ENCODE measurements at places on chromosomes 3 and 15.

DNA sequence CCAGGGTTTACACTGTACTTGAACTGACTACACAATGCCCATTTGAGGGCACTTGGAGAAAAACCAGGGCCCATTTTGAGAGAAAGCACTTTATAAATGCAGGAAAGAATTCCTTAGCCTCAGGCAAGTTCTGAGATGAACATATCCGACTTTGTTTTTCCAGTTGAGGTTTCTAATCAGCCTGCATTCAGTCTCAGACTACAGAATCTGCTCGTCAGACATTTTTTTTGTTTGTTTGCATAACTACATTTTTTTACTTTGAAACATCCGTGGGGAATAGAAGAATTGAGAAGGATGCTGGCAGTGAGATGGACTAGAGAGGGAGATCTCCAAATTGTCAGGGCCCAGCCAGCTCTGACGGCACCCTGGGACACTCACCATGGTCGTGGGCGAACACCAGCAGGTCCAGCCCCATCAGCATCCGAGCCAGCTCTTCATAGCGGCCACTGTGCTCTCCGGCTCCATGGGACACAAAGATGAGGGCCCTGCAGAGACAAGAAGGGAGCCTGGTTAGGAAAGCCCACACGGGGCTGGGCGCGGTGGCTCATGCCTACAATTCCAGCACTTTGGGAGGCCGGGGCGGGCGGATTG, 40.8 kb downstream of the MGLL start:
- no peak for DNase-seq

DNA sequence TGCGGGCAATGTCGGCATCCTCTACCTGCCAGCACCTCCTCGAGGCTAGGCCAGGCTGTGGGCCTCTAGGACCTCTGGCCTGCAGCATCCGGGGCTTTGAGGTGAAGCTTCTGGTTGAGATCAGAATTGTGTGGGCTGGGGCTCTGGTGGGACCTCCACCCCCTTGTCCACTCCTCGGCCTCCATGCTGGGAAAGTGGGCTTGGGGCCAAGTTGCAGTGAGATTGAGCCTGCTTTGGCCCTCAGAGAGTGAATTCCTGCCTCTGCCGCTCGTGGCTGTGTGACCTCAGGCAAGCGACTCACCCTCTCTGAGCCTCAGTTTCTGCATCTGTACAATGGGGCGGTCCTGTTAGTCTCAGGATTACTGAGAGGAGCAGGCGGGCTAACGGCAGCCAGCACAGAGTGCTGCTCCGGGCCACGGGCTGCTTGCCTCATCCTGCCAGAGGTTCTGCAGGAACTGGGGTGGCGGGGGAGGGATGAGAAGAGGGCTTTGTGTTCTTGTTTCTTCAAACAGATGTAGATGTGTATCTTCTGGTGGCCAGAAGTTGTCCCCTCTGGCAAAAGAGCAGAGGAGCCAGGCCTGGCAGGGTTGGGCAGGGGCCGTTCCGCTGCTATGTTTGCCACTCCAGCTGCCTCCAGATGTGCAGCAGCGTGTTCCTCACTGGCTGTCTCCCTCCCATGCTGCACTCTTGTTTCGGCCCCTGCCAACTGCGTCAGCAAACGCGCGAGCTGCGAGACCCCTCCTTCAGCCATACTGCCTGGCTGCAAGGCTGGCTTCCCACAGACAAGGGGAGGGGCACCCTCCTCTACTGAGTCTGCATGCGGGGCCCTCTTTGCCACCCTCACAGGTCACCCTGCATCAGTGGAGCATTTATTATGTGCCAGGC, 33.7 kb downstream of the FBLN2 start:
- DNase-seq, result no peak

DNA sequence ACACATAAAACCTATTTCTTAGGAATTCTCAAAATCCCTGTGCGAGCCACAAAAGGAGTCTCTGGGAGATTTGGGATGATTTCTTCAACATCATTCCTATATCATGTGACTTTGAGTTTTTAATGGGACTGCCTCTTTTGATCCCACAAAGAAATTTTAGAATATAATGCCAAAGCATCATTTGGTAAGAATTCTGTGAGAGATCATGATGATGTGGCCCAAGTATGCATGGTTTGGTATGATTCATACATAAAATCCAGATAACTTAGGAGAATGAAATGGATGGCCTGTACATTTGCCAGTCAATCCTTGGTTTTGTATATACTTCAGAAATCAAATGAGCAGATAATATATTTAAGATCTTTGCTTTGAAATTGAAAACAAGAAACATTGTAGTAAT, 61.3 kb downstream of the UBE2E2 start:
- no peak for DNase-seq

DNA sequence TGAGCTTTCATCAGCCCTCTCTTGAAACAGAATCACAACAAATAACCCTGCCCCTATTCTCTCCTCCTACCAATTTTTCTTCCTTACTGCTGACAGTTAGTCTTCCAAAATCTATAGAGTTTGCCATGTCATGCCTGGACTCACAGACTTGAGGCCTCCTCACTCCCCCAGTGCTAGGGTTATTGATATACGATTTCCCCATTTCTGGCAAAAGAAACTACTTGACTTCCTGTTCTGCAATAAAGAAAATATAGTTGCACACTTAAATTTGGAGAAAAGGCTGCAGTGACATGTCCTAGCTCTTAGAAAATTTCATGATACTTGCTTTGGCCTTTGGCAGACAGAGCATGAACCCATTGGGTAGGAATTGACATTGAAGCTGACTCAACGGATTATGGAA, 75.9 kb downstream of the CYP19A1 start:
- DNase-seq, result no peak

GRCh38 chr3:69871868-69872267, 127.7 kb upstream of the SAMMSON start:
- DNase-seq, result no peak

GRCh38 chr3:111621535-111621934, 26.4 kb upstream of the ZBED2 start:
- no peak for DNase-seq

DNA sequence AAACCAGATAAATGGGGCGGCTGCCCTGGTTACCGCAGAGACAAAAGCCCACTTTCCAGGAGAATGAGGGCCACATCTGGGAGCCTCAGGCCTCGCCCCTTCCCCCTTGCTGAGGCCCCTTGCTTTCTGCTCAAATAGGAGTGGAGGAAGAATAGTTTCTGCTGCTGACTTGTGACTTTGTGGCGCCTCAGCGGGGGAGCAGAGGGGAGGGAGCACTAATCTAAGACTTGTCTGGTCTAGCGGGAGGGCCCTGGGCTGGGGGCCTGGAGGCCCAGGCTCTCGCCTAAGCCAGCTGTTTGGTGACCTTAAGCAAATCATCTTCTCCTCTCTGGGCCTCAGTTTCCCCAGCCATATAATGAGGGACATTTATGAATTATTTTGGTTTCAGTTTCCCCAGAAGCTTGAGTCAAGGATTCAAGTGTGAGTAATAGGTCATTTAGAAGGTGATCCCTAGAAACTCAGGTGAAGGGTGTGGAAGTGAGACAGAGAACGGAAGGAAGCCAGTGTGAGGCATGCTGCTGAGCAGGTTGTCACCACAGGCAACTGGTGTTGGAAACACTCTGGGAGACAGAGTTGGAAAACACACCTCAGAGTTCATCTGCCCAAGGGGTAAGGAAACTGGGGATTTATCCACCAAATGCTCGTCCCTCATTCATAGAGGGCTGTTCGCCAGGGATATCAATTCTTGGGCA, 25.9 kb upstream of the SMAD3 start:
- no peak for DNase-seq

DNA sequence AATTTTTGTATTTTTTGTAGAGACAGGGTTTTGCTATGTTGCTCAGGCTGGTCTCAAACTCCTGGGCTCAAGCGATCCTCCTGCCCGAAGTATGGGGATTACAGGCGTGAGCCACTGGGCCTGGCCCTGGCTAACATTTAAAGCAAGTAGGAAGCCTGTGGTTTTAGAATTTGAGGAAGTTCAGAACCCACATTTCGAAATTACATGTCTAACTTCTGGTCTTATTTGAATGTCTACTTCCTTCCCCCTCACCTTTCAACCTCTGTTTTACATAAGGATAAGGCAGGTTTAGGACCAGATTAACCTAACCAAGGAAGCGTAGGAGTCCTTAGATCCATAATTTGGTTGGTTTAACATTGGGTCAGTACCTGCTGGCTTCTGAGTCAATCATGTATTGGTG, 120.5 kb upstream of the PROK2 start:
- DNase-seq, result no peak

- DNase-seq, result no peak
These were observed 135.1 kb downstream of the LRRC28 start for GRCh38 chr15:99386391-99386790.

- DNase-seq, result no peak
These were observed 102.9 kb downstream of the CACNA1D start for GRCh38 chr3:53597136-53597915.

GRCh38 chr15:31262143-31262530, 64.5 kb upstream of the KLF13 start:
- DNase-seq, result no peak

DNA sequence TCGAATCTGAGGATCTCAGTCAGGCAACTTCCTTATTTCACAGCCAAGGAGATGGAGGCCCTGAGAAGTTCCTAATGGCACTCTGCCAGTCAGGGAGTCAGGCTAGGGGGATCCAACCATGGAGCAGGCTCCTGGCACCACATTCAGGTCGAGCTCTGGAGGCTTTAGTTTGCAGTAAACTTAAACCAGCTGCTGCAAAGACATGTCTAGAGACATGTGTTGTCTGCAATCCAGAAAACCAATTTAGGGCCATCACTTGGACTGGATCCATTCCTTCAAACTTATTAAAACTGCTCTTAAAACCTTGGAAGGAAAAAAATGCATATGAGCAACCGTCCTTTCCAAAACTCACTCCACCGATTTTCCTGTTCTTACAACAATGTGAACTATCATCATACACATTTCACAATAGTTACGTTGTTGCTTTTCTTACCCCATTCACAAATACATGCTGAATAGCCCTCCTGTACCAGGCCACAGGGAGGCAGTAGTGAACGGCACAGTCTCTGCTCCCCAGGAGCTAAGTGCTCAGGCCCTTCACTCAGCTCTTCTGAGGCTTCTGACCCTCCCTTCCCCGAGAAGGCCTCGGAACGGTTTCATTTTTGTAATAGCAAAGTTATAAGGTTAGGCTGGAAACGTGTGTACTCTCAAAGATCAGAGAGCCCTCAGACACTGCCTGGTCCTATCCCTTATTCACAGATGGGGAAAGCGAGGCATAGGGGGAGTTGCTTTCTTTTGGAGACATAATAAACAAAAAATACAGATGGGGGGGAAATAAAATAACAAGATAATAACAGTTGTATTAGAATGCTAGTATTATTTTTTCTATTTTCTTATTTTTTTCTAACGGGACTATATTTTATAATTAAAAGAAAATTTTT, 20.1 kb downstream of the RFT1 start:
- no peak for DNase-seq

- DNase-seq, result no peak
These were observed 71.5 kb downstream of the ZMAT3 start for GRCh38 chr3:179000144-179000543.

DNA sequence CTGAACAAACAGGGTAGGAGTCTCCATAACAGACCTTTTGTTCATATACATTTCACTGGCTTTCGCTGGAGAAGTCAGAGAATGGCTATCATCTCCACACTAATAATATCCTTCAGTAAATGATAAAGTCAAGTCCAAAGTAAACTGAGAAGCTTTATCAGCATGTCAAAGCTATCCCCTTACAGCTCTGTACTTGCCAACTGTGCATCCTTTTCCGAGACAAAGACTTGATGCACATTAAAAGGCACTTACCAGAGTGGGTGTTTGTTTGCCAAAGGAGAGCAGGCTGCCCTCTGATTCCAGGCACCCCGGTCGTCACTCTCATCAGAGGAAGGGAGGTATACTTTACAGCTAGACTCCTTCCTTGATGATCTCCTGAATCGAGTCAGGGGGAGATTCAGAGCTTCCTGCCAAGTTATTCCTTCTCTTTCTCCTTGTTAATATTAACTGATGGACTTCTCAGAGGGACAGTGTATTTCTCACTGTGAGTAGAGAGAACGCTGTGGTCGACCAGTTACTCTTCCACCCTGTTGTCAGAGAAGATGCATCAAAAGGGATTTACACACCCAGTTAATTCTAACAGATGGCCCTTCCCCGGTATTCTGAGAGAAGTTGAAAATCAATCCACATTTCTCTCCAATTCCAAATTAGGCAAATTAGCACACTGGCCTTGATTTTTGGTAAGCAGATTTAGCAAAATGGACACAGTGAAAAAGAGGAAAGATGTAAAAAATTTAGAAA, 504.7 kb upstream of the NR2F2 start:
- DNase-seq, result no peak

- DNase-seq, result no peak
These were observed 6.9 kb downstream of the TUSC7 start for GRCh38 chr3:116716490-116716889.

DNA sequence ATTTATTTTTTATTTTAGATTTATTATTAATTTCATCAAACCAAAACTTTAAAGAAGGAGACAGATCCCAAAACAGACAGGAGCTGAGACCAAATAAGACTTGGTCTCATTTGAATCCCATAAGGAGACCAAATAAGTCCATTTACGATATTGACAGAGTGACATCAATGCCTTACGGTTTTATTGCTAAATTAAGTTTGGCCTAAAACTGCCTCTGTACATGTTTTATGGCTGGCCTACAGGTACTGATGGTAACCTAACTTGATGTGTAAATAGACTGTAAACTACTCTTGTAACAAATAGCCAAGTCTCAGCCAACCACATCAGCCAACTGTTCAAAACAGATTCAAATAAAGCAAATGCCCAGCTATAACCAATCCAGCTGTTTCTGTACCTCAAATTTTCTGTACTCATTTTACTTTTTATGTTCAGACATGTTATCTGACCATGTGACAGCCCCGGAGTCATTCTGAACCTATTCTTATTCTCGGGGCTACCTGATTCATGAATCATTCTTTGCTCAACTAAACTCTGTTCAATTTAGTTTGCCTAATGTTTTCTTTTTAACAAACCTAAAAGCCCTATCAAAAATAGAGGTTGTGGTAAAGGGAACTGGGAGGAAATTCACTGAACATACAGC, 89.4 kb upstream of the CDAN1 start:
- DNase-seq, result no peak

DNA sequence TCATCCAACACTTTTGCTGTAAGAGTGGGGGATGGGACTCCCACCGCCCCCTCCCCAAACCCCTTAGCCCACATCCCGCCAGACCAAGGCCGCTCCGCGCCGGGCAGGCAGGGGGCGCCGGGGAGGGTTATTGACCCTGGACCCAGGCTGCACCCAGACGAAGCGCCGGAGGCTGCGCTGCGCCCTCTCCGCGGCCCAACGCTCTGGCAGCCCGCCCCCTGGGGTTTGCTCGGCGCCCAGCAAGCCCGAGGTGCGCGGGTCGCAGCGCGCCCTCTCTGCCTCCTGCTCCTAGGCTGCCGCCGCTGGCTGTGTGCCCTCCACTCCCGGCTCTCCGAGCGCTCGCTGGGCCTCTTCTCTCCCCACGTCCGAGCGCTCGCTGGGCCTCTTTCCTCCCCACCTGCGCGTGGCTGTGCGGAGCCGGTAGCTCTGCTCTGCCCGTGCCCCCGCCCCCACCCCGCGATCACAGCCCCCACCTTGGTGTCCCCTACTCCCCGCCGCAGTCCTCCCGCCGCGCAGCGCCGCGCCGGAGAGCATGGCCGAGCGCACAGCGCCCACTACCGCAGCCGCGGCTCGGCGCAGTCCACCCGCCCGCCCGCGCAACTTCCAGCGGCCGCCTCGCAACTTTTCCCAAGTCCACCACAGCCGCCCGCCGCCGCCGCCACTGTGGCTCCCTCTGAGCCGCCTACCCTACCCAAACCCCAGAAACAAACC, 1.2 kb downstream of the MECOM start:
- DNase-seq, result no peak

- DNase-seq, result no peak
These were observed 8.6 kb upstream of the ISG20 start for GRCh38 chr15:88630141-88630721.

All from stimulated activated CD4-positive, alpha-beta T cell treated with anti-CD3 and anti-CD28 coated beads, Interleukin-15, amount 100 ng/mL, for 1 hour (primary cell).